Naive B cell (primary cell): ENCODE measurements at places on chromosomes 16 and 17.
A peak's percentile ranks its signal among the peaks of the same experiment; 100 is the strongest.

GRCh38 chr16:29975811-29976511, 2.3 kb downstream of the TAOK2 start:
- no peak for DNase-seq

- DNase-seq, result no peak
These were observed 5.1 kb downstream of the STH start for GRCh38 chr17:46003907-46004748.

GRCh38 chr17:68080411-68081150, 45.0 kb downstream of the KPNA2 start:
- no peak for DNase-seq

DNA sequence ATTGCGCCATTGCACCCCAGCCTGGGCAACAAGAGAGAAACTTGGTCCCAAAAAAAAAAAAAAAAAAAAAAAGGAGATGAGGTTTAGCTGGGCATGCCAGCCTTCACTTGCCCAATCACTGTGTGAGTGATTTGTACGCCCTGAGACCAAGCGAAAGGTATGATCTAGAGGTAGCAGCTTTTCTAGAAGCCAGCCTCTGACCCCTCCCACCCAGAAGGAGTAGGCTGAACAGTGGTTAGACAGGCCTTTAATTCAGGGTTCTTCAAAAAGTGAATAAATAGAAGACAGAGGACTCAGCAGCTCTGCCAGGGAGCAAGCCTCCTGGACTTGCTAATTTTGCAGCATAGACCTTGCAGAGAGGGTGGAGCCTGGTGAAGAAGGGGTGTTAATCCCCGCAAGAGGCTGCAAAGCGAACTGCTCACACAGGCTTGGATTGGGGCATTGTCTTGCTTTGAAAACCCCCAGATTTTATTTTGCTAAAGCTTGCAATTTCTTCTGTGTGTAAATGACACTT, 7.1 kb upstream of the CYTH1 start:
- DNase-seq, result no peak

DNA sequence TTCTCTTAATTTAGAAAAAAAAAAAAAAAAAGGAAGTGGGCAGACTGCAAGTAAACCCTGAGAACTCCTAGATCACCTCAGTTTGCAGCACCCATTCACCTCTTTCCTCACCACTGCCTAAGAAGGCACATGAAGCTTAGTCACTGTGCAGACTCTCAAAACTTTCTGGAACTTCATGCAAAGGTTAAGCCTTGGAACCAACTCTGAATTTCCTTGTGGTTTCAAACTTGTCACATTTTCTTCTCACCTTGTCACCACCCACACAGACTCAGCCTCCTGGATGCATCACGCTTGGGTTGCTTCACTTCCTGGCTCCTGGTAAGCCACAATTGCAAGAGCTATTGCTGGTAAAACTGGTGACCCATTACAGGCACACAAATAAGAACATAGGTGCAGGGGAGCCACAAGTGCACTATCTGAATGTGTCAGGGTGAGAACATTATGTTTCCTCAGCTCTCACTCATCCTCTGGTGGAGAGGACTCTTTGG, 15.0 kb upstream of the CPD start:
- DNase-seq, result peak; percentile 41

DNA sequence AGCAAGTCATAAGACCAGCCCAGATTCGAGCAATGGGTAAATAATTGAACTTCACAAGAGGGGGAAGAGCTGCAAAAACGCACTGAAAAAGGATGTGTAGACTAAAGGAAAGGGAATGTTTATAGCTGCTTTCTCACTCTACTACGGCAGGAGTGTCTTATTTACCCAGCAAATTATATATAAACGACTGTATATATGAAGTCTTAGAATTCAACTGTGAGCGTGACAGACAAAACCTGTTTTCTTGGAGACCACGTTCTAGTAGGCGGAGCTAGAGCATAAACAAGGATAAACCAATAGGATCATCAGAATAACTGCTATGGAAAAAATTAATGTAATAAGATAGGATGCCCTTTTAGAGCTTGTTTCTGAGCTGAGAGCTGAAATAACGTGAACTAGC, 394.6 kb upstream of the MON1B start:
- no peak for DNase-seq

DNA sequence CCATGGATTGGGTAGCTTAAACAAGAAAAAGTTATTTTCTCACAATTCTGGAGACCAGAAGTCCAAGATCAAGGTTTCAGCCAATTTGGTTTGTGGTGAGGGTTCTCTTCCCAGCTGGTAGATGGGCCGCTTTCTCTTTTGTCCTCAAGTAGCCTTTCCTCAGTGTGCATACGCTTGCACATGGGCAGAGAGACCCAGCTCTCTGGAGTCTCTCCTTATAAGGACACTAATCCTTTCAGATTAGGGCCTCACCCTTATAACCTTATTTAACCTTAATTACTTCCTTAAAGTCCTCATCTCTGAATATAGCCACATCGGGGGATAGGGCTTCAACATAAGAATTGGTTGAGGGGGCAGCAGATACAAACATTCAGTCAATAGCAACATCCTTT, 68.4 kb upstream of the NLK start:
- no peak for DNase-seq

GRCh38 chr16:22188267-22188594, 17.8 kb upstream of the EEF2K start:
- no peak for DNase-seq

- DNase-seq, result no peak
These were observed 49.8 kb downstream of the TRIM37 start for GRCh38 chr17:59056857-59057256.

GRCh38 chr17:74280093-74280513, 6.1 kb downstream of the DNAI2 start:
- no peak for DNase-seq

GRCh38 chr17:74736513-74737298, at the start of gene RAB37:
TSS of gene RAB37 (plus strand) at chr17:74737256. CDS start at chr17:74737273, 17 bp downstream.
- peak; percentile 83 for DNase-seq

GRCh38 chr17:78113804-78114785, 14.5 kb downstream of the TMC6 start:
- DNase-seq, result no peak

DNA sequence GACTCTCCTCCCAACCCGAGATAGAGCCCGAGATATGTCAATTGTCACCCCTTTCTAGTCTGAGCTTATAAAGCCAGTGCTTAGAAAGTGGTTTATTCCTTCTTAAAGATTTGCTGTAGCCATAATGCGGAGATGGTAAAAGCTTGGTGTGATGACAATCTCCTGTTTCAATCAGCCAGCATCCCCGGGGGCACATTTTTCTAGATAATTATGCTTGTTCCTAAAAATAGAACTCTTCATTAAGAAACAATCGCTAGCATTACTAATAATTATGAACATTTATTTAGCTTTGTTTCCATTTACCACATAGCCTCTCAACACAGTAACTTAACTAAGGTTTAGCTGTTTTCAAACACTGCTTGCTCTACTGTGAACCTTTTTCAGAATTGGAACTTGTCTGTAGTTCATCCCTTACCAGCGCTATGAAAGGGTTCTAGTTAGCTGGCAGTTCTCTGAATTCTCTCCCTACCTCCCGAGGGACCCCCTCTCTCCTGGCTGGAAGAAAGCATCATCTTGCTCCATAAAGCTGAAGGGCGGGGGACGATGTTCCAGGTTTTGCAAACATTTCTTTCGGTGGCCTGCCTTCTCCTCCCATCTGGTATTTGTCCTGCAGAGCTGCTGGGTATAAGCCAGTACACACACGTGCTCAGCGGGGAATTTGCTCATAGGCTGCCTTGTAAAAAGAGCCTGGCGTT, 922 bp upstream of the MRPL58 start:
- no peak for DNase-seq

DNA sequence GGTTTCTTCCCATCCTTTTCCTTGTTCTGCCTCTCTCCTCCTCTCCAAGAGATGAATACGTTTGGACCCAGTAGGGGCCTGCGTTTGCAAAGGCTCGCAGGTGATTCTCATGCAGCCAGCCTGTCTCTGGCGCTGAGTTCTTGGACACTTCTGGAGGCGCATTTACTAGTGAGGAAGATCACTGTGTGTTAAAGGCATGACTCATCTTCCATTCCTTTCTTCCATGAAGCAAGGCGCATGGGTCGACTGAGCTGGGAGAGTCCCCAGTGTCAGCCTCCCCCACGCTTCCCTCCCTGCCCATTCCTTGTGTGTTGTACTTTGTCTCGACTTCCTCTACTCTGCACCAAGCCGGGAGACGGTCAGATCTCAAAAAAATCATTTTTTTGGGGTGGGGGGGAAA, 159.9 kb upstream of the EEF2KMT start:
- DNase-seq, result no peak

DNA sequence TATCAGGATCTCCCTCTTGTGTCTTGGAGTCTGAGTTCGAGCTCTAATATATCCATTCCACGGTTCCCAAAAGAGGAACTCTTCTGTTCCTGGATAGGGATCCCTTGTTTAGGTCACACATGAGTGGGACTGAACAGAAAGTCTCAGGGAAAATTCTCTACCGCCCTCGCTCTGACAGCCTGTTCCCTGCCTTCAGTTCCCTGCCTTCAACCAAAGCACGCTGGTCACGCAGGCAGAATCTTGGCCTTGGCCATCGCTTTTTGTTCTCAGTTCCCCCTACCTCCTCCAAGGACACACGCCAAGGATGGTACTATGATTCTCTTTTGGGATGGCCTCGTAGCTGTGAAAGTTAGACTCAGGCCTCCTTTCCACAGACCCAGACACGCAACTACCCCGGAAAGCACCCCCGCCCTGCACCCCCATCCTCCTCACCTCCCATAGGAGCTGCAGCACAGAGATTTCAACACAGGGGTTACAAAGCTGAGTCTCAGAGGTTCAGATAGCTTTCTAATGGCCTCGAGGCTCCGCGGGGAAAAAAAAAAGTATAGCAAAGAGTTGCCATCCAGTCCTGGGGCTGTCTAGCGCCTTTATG, 1.5 kb upstream of the SHISA6 start:
- no peak for DNase-seq

DNA sequence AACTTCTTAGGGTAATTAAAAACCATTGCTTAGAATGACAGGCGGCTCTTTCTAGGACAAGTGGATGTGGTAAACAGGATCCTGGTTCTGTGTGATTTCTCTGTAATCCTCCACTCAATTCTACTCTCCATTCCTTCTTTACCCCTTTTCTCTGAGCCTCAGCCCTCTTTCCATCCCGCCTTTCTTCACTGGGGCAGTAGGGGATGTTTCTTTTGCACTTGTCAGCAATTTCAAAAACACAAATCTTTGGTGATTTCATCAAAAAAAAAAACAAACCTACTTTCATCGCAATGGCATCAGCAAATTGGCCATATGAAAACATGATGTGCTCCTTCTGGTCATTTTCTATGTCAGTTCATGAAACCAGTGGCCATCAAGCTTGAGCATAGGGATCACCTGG, 104.6 kb downstream of the CDK5R1 start:
- no peak for DNase-seq

GRCh38 chr16:1363501-1364041, 11.8 kb downstream of the GNPTG start:
- peak; percentile 62 for DNase-seq

- DNase-seq, result no peak
These were observed 31.0 kb upstream of the RHOT1 start for GRCh38 chr17:32111141-32111771.

DNA sequence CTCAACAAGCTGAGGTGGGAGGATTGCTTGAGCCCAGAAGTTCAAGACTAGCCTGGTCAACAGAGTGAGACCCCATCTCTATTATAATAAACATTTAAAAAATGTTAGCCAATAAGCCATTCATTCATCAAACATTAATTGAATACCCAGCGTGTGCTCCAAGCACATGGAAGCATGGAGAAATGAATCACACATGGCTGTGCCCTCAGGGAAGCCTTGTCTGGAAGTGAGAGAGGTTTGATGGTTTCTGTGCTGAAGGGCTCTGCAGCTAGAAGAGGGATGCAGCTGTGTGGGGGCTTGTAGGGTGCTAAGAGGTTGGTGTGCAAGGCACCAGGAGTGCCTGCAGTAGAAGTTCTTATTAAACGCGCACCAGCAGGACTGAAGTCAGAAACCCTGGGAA, 11.2 kb downstream of the CYB5D2 start:
- DNase-seq, result no peak

DNA sequence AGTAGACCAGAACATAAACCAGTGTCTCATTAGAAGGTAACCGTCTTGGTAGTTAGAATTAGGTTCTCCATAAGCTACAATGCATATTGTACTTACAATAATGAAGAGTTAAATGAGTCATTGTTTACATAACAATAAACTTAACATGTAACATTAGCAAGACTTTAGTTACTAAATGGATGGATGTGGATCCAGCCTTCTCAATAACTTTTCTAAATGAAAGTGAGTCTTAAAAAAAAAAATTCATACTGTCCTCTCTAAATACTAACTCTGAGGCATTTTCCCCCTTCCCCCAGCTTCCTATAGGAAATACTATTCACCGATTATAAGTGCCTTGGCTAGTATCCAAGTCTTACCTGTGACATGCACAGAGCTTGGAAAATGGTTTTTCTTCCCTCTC, 155.3 kb downstream of the CYB561 start:
- no peak for DNase-seq

GRCh38 chr16:495127-495748, 32.3 kb upstream of the CAPN15 start:
- DNase-seq, result no peak

DNA sequence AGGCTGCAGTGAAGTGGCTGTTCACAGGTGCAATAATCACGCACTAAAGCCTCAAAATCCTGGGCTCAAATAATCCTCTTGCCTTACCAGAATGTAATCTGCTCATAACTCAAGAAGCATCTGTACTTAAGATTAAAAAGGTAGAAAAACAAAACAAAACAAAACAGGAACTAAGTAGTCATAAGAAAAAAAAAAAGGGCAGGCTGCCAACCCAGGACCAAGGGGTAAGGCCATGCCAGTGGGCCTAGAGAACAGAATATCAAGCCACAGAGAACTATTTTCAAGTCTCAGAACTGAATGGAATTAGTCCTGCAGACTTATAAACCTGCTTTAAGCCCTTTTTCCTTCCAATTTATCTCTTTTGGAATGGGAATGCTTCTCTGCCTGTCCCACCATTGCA, 64.8 kb upstream of the TBC1D3K start:
- no peak for DNase-seq

- DNase-seq, result no peak
These were observed 6.4 kb downstream of the NFE2L1 start for GRCh38 chr17:48054238-48055185.

GRCh38 chr16:51034481-51035109, 116.5 kb downstream of the SALL1 start:
- no peak for DNase-seq

DNA sequence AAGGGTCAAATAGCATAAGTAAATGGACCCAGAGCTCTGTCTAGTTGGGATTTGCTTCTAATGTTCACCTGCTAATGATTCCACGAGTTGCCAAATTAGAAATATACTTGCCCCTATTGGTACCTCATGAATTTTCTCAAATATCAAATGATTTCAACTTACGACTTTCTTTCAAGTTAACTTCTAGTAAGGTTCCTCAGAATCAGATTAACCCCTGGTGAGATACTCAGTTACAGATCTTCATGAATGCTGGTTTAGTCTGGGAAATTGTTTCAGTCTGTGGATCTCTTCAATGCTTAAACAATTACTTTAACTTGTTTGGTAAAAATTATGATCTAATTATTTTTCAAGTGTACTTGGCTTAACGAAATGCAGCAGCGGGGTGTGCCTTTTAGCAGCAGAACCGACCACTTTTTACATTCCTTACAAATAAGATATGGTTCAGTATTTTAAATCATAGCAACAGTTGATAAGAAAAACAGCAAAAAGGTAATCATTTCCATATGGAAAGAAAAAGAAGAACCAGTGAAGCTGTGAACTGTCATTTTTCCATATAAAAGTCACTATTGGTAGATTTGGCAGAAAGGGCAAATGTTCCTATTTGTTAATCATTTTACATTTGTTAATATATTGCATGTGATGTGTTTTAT, 34.5 kb downstream of the TUBD1 start:
- no peak for DNase-seq

- no peak for DNase-seq
These were observed 27.8 kb downstream of the ADAM11 start for GRCh38 chr17:44786551-44787081.
